Kidney glomerular epithelial cell (primary cell): ENCODE measurements at places on chromosomes 3 and 15.

DNA sequence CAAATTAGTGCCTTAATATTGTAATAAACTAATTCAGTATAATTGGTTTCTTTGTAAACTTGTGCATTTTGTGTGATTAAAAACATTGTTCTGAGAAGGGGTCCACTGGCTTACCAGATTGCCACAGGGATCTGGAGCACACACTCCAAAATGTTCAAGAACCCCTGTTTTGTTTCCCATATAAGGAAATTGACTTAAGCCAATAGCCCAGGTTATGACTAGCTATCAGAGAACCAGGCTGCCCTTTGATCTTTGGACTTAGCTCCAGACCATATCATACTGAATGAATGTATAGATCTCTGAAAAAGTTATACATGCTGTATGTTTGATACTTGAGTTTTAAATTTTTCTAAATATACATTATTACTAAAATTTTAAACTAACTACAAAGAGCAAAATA, 91.7 kb downstream of the NPTN start:
- no peak for DNase-seq

DNA sequence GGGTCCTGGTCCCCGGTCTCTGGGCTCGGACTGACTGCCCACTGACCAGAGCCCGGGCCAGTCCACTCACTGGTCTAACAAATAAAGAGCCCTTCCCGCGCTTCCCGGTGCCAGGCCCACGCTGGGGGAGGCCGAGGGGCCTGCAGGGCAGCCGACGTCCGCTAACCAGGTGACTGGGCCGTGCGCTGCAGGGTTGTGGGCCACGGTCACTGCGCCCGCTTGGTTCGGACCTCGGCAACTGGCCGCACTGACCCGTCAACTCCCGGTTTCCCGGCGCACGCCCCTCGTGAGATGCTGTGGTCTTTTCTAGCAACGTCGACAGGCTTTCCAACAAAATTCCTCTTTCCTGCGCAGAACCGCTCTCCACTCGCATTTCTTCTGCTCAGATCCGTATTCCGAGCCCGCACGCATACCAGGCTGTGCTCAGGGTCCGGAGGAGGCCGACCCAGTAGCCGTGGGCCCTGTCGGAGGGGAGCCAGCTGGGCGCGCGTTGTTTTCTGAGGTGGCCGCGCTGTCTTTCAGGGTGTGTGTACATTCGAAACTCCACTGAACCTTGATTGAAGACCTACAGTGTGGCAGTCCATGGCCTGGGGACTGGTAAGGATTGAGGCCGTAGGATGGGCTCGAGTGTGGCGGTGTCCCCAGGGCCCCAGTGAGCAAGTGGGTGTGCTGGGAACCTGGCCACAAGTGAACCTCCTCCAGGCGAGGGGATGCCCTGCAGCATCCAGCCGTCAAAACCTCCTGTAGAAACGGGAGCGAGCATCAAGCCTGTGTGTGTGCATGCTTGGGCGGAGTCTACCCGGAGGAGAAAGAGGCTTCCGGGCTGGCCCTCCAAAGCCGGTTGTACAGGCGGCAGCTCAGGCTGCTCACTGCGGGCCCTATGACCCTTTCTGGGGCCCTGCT, 875 bp upstream of the NT5DC2 start:
- DNase-seq: no peak

GRCh38 chr3:71016178-71016845, 567.2 kb downstream of the FOXP1 start:
- no peak for DNase-seq

- DNase-seq: no peak
Observed at GRCh38 chr3:32430900-32431299, 39.2 kb downstream of the CMTM7 start.

DNA sequence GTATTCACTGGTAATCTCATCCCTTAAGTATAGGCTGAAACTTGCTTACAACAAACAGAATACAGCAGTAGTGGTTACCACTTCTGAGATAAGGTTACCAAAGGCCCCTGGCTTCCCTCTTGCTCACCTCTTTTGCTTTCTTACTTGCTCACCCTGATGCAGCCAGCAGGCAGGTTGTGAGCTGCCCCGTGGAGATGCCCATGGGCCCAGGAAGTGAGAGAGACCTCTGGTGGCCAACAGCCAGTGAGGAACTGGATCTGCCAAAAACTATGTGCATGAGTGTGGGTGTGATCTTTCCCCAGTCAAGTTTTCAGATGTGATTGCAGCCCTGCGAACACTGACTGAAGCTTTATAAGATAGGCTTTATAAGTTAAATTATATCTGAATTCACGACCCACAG, 48.7 kb downstream of the NMNAT3 start:
- DNase-seq: no peak

DNA sequence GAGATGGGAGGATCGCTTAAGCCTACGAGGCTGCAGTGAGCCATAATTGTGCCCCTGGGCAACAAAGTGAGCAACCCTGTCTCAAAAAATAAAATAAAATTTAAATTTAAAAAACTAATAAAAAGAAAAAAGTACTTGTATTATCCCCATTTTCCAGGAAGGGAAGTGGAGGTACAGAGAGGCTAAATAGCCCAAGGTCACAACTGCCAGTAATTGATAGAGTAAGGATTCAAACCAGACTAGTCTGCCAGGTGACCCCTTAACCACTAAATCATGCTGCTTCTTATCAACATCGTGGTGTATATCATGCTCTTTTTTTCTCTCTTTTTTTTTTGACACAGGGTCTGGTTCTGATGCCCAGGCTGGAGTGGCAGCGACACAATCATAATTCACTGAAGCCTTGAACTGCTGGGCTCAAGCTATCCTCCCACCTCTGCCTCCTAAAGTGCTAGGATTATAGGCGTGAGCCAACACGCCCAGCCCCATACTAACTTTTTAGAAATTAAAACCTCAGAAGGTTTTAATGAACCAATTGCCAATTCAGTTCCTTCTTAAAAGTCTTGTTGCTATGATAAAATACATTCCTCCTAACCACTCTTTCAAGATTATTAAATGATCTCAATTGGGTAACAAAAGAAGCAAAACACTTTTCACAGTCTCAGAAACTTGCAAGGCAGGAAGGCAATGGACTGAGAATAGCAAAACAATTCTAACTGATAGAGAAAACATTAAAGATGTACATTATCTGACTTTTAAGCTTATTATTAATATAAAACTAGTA, 30.5 kb downstream of the HERC1 start:
- DNase-seq: no peak

GRCh38 chr3:115692887-115693524, 69.7 kb downstream of the GAP43 start:
- peak; percentile 75 for DNase-seq

GRCh38 chr15:80776420-80777045, 2.6 kb upstream of the CEMIP start:
- peak; percentile 54 for DNase-seq

DNA sequence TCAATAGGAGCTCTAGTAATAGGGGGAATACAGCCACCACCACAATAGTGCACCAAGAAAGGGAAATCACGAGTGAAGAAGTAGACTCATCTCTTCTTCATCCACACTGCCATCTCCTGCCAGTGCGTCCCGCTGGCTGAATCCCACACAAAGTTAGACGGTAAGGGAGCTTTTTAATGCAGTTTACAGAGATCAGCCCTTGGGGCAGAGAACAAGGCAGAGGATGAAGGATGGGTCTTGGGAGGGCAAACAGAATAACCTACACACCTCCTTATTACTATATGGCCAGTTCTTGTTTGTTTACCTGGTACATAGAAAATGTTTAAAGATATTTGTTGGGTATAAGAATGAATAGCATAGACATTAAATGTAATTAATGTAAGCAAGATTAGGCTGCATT, 11.0 kb upstream of the DPH6 start:
- DNase-seq: no peak

DNA sequence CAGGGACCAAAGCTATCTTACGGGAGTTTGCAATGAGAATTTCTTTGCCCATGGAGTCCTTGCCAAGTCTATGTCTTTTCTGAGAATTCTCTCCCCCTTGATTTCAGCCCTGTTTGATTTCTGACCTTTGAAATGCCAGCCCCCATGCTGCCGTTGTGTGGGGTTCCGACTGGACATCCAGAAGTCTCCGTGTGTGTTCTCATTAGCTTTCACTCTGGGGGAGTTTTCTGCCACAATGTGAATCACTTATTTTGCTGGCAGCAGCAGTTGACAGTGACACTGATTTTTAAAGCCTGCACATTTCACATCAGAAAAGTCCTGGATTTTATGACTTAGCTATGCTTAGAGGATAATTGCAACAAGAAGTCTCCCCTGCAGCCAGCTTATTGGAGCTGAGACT, 98.4 kb upstream of the CTDSPL start:
- DNase-seq: no peak

- DNase-seq: no peak
Observed at GRCh38 chr3:32843510-32844321, 25.9 kb downstream of the TRIM71 start.

- peak; percentile 51 for DNase-seq
Observed at GRCh38 chr3:99666201-99666600, 27.8 kb downstream of the COL8A1 start.

DNA sequence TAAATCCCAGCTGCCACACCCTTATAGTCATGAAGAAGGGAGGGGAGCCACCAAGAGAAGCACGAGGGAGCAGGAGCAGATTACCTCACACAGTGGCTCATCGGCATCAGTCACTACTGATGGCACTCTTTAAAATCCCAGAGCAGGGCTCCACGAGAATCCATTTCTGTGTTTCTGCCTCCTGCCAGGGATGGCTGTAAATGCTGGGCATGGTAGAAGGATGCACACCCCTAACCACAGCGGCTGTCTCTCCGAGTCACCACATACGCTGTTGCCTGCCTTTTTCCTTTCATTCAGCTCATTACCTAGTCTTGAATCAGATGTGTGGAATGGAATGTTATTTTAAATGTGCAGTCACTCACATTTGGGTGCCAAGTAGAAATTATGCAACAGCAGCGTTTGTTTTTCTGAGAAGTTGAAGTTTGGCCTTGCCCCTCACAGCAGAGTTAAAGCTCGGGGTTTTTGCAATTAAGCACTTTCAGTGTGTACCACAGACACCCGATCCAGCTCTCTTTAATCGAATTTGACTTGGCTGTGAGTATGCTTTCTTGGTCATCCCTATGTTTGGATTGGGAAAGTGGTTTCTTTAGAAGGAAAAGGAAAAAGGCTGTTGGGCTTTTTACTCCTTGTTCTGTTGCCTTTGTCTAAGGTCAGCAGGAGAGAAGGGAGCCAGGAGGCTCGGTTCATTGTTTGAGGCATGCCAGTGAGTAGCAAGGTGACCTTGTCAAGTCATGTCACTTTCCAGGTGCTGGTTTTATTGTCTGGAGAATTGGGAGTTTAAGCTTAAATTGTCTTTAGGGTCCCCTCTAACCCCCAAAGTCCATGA, 284.2 kb upstream of the TPM1 start:
- peak; percentile 99 for DNase-seq

DNA sequence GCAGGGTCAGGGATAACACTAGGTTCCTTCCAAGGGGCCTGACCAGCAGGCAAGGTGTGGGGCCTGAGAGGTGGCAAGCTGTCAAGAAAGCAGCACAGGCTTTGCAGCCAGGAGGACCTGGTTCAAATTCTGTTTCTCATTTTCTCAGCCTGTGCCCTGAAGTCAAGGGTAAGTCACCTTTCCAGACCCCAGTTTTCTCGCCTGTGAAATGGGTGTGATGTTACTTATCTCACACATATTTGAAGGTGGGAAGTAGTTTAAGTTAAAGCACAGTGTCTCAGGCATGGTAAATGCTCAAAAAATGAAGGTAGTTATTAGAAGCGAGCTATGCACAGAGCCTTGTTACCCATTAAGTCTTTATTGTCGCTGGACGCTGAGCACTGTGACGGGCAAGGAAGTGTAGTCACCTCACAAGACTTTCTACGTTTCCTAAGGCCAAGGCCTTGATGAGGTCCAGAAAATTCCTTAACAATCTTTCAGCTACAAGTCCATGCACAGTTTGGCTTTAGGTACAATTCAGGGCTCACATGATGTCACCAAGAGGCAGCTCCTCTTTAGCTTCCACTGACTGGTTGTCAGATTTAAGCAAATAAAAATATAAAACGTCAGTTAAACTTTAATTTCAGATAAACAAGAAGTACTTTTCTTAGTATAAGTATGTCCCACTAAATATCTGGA, 522.6 kb upstream of the PROK2 start:
- no peak for DNase-seq

GRCh38 chr3:10015461-10015904, 10.8 kb upstream of the FANCD2 start:
- DNase-seq: peak; percentile 86

DNA sequence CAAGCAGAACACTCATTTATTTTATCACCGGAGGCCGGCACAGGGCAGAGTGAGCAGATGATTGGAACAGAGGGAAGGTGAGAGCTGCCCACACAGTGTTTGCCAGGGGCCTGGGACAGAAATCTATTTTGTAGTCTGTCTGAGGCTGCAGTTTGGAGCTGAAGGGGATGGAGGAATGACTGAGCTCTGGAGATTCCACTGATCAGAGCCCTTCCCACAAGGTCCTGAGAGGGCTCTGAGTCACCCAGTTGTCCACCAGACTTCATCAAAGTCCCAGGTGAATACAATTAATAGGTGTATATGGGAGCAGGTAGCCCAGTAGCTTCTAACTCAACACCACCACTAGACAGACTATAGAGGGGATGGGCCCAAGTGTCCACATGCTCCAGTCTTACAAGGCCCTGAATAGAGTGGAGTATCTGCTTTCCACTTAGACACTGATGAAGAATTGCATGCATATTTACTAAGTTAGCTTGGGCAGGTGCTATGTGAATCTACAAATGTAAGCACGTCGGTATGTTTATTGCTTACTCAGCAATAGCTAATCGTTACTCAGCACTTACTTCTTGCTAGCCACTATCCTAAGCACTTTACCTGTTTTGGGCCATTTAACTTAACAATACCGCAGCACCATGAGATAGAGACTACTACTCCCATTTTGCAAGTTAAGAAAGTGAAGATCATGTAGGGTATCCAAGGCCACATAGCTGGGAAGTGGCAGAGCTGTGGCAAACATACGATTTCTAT, 2.7 kb upstream of the STARD5 start:
- no peak for DNase-seq

- no peak for DNase-seq
Observed at GRCh38 chr3:43223670-43224364, 62.5 kb upstream of the SNRK start.

DNA sequence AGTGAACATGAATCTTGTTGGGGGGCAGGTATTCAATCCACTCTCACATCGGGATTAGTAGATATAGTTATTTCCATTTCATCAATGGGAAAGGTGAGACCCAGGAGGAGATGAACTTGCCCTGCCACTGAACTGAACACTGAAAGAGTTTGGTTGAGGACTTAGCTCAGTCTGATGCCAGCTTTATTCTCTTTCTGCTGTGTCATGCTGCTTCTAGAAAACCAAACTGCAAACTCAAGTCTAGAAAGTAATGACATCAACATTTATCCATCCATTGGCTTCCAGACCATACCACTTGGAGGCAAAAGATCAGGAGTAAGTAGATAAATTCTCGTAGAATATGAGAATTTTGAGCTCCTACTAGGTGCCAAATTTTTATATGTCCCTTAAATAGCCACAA, 288.0 kb upstream of the CTNNB1 start:
- DNase-seq: no peak

GRCh38 chr3:53833700-53834099, 12.5 kb downstream of the CHDH start:
- DNase-seq: no peak

GRCh38 chr3:12590096-12590495, 33.2 kb downstream of the MKRN2 start:
- DNase-seq: no peak
